ENCODE measurements at places on chromosomes 16 and 17. TPM values are rescaled to one million over a fixed set of nuclear protein-coding genes. Genes with fewer than 3 reads are reported as not detected.

The PRSS8 gene
- total RNA-seq, result 0.15 TPM

The MEFV gene
- 0.46 TPM for total RNA-seq

The ZP2 gene
- total RNA-seq, result not detected

The USP22 gene
- total RNA-seq, result 224 TPM

The RHBDL3 gene
- total RNA-seq, result 3.2 TPM

DNA sequence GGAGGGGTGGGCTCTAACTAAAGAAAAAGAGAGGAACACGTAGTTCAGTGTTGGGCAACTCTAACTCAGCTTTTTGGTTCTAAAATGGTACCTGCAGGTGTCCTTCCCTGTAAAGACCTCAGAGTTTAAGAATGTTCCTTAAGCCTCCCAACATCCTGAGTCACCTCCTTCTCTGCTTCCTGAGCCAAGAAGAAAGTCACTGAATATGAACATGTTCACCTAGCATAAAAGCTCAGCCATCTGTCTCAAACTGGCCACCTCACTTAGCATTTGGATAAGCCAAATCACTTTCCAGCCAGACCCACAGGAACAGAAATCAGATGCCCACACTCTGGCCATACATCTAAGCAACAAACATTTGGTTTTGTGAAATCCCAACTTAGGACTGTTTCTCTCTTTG is 3.7 kb downstream of the TMEM98 start:
- no peak for DNase-seq

DNA sequence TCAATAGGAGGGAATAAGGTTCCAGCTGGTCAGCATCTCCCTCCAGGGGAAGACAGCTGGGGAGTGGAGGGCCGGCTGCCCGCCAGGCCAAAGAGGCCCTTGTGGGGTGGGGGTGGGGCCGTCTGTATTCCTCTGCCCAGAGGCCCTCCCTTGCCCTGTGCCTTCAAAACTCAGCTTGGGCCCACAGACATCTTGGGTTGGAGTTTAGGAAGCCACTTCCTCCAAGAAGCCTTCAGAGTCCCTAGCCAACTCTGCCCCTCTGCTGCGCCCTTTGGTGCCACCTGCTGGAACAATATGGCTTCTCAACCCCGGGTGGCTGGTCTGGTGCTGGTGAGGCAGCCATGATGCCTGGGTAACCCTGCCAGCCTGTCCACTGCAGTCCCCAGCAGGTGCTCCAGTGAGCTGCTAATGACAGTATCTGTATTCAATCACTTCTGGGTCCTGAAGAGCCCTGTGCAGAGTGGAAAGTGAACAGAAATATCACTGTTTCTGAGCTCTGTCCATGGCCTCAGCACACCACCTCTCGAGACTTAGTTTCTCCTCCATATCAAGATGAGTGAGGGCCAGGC is 16.7 kb downstream of the HSD11B2 start:
- no peak for DNase-seq

DNA sequence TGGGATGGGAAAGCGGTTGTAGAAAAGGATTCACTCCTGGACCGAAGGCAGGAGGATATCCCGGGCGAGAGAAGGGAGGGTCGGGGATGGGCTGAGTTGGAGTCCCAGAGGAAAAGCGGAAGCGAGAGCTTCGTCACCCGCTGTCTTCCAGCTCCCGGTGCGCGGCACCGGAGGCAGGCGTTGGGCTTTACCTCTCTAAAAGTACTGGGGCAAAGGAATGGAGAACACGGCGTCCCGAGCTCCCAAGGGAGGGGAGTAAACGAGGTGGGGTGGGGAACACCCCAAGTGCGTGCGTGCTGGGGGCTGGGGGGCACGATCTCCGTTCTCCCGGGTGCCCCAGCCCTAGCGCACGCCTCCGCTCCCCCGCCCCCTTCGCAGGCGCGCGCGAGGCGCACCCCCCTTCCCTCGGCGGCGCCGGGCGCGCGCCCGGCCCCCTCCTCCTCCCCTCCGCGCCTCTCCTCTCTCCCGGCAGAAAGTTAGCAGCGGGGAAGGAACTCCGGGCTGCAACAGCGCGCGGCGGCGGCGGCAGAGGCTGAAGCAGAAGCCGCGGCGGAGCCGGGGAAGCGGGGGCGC is at the start of gene HS3ST4:
Gene HS3ST4, plus strand, starts transcription at position 441 of the 573 bp plus-strand sequence.
- no peak for DNase-seq

GRCh38 chr17:42617956-42618431 is 8.5 kb downstream of the TUBG1 start:
- no peak for DNase-seq

GRCh38 chr17:35256629-35257028 is 13.8 kb downstream of the SLFN5 start:
- DNase-seq, result no peak

DNA sequence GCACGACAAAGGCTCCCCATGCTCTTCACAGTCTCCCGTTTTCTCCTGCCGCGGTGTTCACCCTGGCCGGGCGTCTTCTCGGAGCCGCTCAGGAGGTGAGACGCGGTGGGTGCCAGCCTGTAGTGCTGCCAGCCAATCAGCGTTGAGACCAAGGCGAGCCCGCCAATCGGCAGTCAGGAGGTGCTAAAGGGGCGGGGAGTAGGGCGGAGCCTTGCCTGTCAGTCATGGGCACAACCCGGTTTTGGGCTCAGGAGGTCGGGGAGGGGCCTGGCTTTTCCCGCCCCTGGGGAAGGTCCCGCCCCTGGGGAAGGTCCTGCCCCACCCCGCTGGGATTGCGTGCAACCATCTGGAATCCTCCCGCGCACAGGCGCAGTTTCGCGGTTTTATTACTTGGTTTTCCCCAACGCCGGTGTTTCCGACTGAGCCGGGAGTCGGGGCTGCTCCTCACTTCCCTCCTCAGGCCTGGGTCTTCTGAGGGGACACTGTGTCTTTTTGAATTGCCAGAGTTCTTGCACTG is at the start of gene PRDM7:
Gene PRDM7, minus strand, starts transcription at position 92 of the 517 bp plus-strand sequence. CDS start 1,421 bp downstream, outside the sequence.
- peak; percentile 64 for DNase-seq

DNA sequence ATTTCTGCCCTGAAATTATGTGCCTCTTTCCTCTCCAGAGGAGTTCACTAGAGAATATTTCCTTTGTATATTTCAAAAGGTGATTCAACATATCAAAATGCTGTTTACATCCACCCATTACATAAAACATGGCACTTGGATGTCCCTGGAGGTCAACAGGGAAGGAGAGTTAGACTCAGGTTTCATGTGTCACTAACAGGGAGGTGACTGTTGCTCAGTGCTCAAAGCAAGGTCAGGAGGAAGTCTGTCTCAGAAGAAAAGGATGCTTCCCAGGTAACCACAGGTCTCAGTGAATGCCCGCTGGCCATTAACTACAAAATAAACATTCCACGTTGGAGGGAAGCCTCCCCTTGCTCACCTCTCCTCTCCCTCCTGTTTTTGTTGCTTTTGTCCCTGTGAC is 198.6 kb downstream of the AXIN2 start:
- no peak for DNase-seq

GRCh38 chr17:82605939-82606600 is 42.2 kb downstream of the WDR45B start:
- DNase-seq, result no peak

- DNase-seq, result no peak
These were observed 19.2 kb upstream of the TMEM101 start for GRCh38 chr17:44033861-44034408.

Measured in Panc1 (cell line).